Cortex of kidney (tissue), 1 donor: ENCODE measurements at places on chromosomes 16 and 17.

DNA sequence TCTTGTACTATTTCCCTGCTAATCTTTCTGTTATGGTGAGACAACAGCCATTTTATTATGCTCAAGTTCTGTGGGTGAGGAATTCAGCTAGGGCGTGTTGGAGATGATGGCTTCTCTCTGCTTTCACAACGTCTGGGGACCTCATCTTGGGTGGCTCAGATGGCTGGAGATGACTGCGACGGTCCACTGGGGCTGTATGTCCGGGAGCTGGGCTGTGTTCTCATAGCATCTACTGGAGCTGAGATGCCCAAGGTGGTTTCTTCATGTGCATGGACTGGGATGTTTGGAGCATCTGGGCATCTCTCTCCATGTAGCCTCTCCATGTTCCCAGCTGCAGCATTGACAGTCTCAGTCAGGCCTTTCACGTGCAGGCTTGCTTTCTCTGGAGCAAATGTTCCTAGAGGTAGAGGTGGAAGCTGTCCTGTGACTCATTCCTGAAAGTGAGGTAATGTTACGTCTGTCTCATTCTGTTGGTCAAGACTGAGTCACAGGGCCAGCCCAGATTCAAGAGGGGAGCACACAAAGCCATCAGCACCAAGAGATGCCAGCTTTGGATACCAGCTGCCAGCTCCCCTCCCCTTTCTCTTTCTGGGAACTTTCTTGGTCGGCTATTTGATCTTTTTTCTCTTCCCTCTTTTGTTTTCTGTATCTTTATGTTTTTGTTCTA lies 96.2 kb downstream of the RAP1GAP2 start:
- no peak for DNase-seq

DNA sequence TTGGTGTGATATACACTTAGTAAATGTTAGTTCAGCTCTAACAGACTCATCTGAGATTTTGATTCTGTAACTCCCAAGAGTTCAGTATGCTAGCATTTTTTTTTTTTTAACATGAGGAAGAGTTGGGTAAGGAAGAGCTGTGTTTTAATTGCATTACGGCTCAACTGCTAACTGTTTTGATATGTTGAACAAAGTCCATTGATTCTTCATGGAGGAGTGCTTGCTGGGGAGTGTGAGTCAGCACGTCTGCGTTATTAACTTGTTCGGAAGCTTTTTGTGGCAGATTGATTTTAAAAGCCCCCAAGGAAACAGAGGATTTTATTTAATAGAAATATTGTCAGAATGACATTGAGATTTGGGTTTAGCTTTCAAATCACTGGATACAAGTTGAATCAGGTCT lies 45.8 kb downstream of the PITPNC1 start:
- no peak for DNase-seq

DNA sequence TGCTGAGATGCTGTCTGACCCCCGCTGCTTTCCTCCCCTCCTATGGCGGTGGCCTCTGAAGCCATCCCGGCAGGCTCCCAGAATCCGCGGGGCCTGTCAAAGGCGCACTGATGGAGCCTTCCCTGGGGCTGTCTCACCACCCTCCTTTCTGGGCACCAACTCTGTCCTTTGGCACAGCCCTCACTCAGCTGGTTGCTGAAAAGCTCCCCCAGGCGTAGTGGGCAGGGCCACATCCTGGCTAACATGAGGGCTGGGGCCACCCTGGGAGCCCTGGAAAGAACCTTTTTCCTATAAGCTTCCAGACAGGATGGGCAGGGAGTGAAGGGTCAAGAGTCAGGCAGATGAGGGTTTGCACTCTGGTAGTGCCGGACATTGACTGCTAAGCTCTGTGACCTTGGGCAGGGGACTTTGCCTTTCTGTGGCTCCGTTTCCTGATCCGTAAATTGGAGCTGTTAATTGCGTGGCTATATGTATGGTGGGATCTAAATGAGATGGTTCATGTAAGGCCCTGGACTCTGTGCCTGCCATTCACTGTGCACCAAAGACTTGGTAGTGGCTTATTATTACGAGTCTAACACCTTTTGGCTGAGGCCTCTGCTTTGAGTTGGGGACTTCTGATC lies 27.6 kb upstream of the LASP1NB start:
- DNase-seq = no peak

DNA sequence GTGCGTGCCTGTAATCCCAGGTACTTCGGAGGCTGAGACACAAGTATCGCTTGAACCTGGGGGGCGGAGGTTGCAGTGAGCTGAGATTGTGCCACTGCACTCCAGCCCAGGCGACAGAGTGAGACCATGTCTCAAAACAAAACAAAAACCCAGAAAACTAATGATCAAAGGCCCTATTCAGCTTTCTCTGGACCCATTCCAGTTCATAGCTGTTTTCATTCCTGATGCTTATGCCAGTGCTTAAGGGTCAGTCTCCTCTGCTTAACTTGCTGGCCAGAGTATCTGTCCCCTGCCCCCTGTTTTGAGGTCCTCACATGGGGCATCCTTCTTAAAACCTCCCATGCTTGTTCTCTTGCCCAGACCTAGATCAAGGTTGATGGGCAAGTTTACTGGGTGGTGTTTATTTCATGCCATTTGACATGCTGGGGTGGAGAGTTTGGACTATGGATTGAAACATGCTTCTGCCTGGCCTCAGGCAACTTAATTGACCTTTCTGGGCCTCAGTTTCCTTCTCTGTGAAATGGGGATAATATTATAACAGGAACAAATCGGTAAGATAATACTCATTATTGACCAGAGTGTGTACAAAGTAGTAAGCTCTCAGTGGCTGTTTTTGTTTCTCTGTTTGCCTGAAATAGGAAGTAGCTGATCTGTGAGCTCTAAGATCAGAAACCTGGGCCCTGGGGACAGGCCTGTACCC lies 369.8 kb downstream of the CPPED1 start:
- no peak for DNase-seq

- DNase-seq = no peak
These were observed 22.2 kb downstream of the SOCS1 start for GRCh38 chr16:11233727-11234376.

GRCh38 chr16:86575754-86576557 lies 2.4 kb upstream of the FOXL1 start:
- no peak for DNase-seq

DNA sequence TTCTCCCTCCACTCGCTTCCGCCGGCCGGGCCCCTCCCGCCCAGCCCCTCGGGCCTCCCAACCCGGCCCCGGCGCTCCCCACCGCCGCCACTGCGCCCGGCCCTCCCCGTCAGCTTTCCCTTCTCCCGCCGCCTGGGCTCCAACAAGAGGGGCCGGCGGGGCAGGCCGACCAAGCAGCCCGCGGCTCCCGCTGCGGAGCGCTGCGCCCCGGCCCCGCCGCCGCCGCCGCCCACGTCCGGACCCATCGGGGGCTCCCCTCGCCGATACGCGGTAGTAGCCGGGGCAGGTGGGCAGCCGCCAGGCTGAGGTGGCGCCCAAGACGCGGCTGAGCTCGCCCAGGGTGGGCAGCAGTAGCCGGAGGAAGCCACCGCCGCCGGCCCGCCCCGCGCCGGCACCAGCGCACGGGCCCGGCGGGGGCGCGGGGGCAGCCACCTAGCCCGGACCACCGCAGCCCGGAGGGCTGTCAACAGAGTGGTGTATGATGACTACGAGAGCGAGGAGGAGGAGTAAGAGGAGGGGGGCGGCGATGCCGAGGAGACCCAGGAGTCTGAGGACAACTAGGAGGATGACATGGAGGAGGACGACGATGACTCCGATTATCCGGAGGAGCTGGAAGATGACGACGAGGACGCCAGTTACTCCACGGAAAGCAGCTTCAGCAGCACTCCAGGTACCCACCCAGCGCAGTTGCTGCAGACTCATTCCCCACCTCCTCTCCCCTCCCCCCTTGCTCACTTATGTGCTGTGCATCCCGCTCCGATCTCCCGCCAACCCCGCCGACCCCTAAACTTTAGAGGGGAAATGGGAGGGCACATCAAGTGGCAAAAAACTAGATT lies 498 bp downstream of the LRRC37B start:
- DNase-seq = no peak

- DNase-seq = no peak
These were observed 27.5 kb downstream of the WSB1 start for GRCh38 chr17:27321372-27321771.

DNA sequence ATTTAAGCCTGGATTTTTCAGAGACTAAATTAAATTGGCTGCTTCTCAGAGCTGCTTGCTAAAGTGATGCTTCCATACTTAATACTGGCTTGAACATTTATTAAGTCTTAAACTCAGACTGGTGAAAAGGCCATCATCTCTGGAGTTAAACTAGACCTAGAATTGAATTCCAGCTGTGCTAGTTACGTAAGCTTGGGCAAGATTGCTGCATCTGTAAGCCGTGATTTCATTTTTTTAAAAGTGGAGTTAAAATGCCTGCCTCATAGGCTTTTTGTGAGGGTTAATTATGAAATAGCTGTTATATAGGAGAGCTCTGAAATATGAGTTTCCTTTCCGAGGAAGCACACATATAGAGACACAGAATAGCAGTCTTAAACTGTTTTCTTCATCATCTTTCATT lies 84.7 kb downstream of the VAT1L start:
- DNase-seq = no peak

GRCh38 chr16:19432429-19432828 lies 14.7 kb downstream of the TMC5 start:
- DNase-seq = no peak

- DNase-seq = no peak
These were observed 2.9 kb upstream of the MAFG start for GRCh38 chr17:81930142-81931125.
